Transverse colon (tissue), 4 donors: ENCODE measurements at places on chromosomes 16 and 17. TPM values are rescaled to one million over a fixed set of nuclear protein-coding genes. Genes with fewer than 3 reads are reported as not detected.

GRCh38 chr17:10105513-10106001 lies 92.8 kb downstream of the GAS7 start:
- DNase-seq: no peak

GRCh38 chr17:2982854-2983253 lies 80.6 kb downstream of the OR1D5 start:
- DNase-seq: peak; percentile 60

TSNAXIP1 gene
- 0.55 TPM for total RNA-seq

GRCh38 chr17:49598918-49599317 lies 23.2 kb downstream of the NXPH3 start:
- DNase-seq: no peak

- no peak for DNase-seq
Observed at GRCh38 chr17:55451203-55451641, 29.6 kb upstream of the MMD start.

DNA sequence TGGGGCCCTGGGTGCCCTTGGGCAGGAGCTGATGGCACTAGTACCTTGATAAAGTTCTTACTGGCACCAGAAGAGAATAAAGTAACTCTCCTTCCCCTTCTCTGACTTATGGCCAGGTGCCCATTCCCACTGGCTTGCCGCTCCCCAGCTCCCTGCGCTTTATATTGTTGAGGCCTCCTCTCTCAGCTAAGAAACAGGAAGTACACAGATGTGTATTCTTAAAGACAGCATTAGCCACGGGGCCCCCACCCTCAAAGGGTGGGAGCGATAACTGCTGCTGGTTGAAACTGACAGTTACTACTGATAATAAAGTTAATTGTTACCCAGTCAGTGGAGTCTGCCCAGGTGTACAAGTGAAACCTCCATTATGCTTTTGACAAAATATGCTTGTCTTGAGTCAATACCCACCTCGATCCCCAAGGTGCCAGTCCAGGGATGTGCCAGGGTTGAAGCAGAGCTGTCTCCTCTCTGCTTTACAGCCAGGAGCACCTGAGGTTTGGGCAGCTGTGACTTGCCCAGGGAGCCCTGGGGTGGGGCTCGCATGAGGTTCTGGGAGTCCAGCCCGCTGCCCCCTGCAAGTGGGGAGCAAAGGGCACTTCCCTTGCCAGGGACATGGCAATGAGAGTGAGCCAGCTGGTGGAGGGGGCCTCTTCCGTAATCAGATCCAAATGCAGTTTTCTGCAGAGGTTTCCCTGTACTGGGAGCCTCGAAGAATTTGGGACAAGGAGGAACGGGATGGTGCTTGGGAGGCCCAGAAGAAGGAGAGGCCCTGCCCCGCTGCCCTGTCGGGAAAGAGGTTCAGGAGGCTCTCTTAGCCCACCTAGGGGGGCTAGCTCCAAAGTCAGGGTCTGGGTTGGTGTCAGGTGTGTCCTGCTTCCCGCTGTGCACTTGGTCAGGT lies 5.4 kb upstream of the CLDN9 start:
- peak; percentile 79 for DNase-seq

MEOX1 gene
- 0.32 TPM for total RNA-seq

GRCh38 chr16:56632156-56632847 lies at the start of gene MT1M:
TSS of gene MT1M (plus strand) at chr16:56632659. CDS start at chr16:56632732, 73 bp downstream.
- DNase-seq: peak; percentile 43

MYH2 gene
- total RNA-seq: not detected

HSPB9 gene
- not detected for total RNA-seq

LRRC75A gene
- 153 TPM for total RNA-seq

DNA sequence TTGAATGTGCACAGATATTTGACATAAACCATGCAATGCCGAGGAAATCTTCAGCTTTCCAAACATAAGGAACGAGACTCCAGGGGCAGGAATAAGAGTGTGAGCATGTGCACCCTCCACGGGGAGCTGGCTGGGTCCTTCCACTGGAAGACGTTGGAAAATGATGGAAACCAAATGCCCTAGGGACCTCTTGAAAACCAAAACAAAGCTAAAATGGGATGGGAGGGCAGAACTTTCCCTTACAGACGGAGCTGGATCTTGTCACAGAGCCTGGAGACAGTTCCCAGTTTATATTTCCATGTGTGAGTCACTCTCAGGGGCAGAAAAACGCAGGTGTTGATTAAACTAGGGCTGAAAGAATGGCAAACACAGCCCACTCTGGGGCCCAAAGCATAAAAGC lies 34.4 kb upstream of the DNAH17 start:
- no peak for DNase-seq

DNA sequence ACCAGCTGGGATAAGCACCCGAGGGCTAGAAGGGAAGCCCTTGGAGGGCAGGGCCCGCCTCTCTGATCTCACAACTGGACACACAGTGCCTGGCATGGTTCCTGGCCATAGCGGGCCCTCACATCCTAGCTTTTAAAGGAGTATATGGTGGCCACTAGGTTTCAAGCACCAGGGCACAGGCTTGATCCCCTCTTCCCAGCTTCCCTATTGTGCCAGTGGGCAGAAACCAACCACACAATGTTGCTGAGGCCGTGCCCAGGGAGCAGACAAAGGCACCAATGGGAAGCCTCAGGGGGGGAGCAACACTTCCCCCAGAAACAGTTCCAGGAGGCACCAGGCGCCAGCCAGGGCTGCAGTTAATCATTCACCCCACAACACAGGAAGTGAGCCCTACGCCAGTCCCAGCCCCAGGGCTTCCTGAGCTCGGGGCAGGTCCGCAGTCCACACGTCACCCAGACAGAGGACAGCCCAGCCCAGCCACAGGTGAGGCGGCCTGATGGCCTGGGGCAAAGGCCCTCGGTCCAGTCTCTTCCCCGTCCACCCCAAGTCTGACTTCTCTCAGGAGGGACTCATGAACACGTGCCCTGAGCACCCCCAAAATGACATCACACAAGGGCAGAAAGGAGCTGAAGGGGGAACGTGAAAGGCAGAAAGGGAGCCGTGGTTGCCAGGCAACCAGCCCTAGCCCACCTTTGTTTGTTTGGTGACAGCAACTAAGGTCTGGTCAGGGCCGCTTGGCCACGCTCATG lies 12.8 kb downstream of the SMIM5 start:
- DNase-seq: peak; percentile 89

TBC1D3H gene
- not detected for total RNA-seq

DNA sequence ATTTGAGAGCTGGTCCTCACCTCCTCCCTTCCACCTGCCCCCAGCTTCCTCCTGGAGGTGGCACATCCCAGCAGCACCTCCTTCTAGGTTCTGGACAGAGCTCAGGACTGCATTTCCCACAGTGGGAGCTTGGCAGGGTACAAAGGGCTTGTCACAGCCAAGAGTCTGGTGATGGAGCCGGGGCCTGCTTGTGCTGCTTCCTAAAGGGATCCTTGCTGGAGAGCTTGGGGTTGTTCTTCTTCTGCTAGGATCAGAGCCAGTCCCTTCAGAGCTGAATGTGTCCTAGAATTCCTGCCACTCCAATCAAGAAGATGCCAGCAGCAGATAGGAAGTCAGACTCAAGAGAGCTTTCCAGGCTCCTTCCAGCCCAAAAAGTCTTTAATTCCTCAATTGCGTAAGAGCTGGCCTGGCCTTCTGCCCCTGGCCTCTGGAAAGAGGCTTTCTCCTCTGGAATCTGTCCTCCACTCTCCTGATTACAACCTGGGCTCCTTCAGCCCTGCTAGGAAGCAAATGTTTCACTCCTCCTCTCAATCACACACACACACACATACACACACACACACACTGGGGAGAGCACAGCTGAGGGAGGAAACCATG lies 4.4 kb downstream of the CD300E start:
- no peak for DNase-seq
